ENCODE measurements at places on chromosomes 6 and 20. TPM values are rescaled to one million over a fixed set of nuclear protein-coding genes. Genes with fewer than 3 reads are reported as not detected.

The STMND1 gene
- not detected for total RNA-seq

- DNase-seq, result no peak
Measured at GRCh38 chr6:81801489-81801888, 49.0 kb upstream of the TENT5A start.

- DNase-seq, result no peak
Measured at GRCh38 chr6:42227173-42227850, 9.7 kb upstream of the MRPS10 start.

The SPDEF gene
- total RNA-seq, result 0.18 TPM

- no peak for DNase-seq
Measured at GRCh38 chr6:36244641-36245280, 25.1 kb upstream of the PNPLA1 start.

- no peak for DNase-seq
Measured at GRCh38 chr20:32481311-32482142, 103.6 kb downstream of the NOL4L start.

GRCh38 chr6:110326057-110326456 is 32.1 kb downstream of the METTL24 start:
- DNase-seq, result no peak

DNA sequence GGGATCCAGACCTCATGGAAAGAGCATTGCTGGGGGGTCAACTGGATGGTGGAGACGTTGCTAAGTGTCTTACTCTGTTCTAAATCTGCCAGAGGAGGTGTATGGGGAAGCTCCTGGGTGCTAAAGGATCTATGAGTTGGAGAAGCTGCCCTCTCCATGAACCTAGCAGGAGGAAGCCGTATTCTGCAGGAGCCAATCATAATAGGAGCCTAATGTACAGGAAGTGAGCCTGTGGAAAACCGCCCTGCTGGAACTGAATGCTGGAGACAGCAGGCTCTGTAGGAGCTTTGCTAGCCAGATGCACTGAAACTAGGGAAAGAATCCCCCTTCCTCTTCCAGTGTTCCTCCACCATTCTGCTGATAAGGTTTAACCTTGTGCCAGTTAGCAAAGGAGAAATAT is 10.9 kb downstream of the CASP8AP2 start:
- DNase-seq, result no peak

The DACT2 gene
- total RNA-seq, result 0.39 TPM

The EPB41L1 gene
- 0.67 TPM for total RNA-seq

The MACROD2 gene
- not detected for total RNA-seq

GRCh38 chr6:138219398-138219797 is 1.1 kb upstream of the PBOV1 start:
- no peak for DNase-seq

The EYA4 gene
- not detected for total RNA-seq

DNA sequence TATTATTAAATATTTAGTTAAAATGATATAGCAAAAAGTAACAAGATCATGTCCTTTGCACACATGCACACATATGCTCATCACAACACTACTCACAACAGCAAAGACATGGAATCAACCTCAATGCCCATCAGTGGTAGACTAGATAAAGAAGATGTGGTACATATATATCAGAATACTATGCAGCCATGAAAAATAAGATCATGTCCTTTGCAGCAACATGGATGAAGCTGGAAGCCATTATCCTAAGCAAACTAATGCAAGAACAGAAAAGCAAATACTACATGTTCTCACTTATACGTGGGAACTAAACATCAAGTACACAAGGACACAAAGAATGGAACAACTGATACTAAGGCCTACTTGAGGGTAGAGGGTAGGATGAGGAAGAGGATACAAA is 14.3 kb downstream of the AK9 start:
- DNase-seq, result no peak

The WFDC10B gene
- total RNA-seq, result not detected

- DNase-seq, result no peak
Measured at GRCh38 chr6:110387986-110388385, 27.4 kb downstream of the DDO start.

- DNase-seq, result no peak
Measured at GRCh38 chr6:112221561-112221960, 32.8 kb downstream of the LAMA4 start.

- no peak for DNase-seq
Measured at GRCh38 chr6:30893666-30894065, 9.3 kb downstream of the DDR1 start.

DNA sequence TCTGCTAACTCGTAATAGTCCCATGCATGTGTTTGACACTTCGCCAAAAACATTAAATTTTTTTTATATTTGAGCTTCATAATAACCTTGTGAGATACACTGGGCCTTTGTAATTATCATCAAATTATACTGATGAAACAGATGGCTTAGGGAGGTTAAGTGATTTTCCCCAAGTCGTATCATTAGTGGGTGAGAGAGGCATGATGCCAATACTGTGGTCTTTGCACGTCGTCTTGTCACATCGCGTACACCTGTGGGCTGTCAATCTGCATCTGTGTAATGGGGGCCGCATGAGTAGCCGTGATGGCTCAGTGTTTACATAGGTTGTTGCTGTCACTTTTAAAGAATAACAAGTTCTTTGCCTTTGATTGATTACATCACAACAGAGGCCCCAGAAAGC is 1.7 kb downstream of the PRL start:
- DNase-seq, result no peak

The TAAR1 gene
- not detected for total RNA-seq

DNA sequence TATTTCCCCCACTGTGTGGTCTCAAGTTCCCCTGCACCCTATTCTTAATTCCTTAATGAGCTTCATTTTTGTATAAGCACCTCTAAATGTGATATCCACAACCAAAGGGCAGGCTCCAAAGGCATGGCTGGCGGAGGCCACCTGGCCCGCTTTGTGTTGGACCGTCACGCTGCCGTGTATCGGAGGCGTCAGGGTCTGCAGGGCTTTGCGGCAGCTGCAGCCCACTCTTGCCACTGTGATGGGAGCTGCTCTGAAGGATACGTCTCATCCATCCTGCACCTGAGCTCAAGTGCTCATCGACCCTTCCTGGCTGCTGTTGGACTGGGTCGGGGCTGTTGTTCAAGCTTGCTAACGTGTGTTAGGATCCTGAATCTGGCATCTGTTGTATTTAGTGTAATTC is 177.6 kb downstream of the ARID1B start:
- DNase-seq, result no peak

The ITPA gene
- total RNA-seq, result 32.7 TPM
